ENCODE measurements at places on chromosomes 5 and 9.
A peak's percentile ranks its signal among the peaks of the same experiment; 100 is the strongest.

GRCh38 chr9:132994410-132995120 is 16.1 kb downstream of the GFI1B start:
- peaks cover 3% of the 10 kb centered on the region for H3K36me3 ChIP-seq
- H3K4me1 ChIP-seq = peaks cover 12% of the 10 kb centered on the region
- DNase-seq = no peak
- no peak overlapping the region for H3K27ac ChIP-seq

DNA sequence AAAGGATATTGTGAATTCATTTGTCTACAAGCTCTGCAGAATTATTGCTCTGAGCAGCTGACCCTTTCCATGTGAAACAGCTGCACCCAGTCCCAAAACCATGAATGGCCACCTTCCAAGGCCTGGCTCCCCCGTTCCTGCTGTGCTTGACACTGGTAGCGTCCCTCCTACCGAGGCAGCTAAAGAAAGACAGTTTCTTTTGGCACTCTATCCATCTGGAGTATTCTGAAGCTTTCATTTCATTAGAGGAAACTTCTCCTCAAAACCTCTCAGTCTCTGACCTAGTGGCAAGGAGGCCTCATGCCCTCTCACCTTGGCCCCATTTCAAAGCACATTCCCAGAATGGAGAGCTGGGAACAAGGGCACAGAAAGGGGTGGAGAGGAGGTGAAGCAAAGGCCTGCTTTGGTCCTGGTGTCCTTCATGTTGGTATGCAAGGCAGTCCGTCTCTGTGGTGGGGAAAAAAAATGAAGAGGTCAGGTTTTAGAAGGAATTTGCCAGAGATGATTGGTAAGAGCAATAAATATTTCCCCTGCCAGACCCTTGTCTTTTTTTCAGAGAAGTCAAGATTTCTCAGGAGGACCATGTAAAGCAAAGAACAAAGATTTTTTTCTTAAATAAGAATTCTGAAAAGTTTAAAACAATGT is 232.0 kb downstream of the RFK start:
- no peaks in the 10 kb centered on the region for H3K27me3 ChIP-seq
- H3K4me1 ChIP-seq = no peaks in the 10 kb centered on the region
- H3K4me3 ChIP-seq = no peak overlapping the region
- no peak overlapping the region for H3K27ac ChIP-seq
- DNase-seq = no peak
- peaks cover 5% of the 10 kb centered on the region for H3K36me3 ChIP-seq

DNA sequence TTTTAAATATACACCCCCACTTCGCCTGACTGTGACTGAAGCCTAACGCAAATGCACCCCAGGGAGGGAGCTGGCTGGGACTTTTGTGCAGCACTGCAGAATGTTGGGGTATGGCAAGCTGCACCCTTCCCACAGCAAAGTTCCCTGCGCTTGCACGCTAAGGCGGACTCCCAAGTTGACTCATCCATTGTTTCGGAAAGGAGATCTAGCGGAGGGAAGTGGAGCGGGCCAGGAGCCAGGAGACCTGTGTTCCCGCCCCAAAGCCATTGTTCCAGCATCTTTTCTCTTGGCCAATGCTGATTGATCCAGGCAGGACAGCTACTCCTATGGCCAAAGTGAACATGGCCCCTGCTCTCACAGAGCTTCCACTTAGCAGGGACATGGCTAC is 202.9 kb downstream of the AOPEP start:
- H3K36me3 ChIP-seq = no peaks in the 10 kb centered on the region
- H3K4me3 ChIP-seq = no peak overlapping the region
- H3K4me1 ChIP-seq = peaks cover 6% of the 10 kb centered on the region
- H3K27ac ChIP-seq = no peak overlapping the region
- H3K27me3 ChIP-seq = no peaks in the 10 kb centered on the region
- DNase-seq = no peak

DNA sequence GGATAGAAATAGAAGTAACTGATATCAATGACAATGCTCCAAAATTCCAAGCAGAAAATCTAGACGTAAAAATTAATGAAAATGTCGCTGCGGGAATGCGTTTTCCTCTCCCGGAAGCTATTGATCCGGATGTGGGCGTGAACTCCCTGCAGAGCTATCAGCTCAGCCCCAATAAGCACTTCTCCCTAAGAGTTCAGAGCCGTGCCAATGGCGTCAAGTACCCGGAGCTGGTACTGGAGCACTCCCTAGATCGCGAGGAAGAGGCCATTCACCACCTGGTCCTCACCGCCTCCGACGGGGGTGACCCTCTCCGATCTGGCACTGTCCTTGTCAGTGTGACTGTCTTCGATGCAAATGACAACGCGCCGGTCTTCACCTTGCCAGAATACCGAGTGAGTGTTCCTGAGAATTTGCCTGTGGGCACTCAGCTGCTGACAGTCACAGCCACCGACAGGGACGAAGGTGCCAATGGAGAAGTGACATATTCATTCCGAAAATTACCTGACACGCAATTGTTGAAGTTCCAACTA is 818 bp downstream of the PCDHGA10 start:
- H3K4me3 ChIP-seq = peak overlapping the region; percentile 79
- peaks cover 88% of the 10 kb centered on the region for H3K27me3 ChIP-seq
- H3K4me1 ChIP-seq = peaks cover 18% of the 10 kb centered on the region
- DNase-seq = no peak
- peaks cover 11% of the 10 kb centered on the region for H3K36me3 ChIP-seq

- no peaks in the 10 kb centered on the region for H3K27me3 ChIP-seq
- peak overlapping the region; percentile 88 for H3K4me3 ChIP-seq
- peaks cover 22% of the 10 kb centered on the region for H3K36me3 ChIP-seq
- peaks cover 48% of the 10 kb centered on the region for H3K4me1 ChIP-seq
These were observed 681 bp downstream of the MAN2A1 start for GRCh38 chr5:109690242-109690974.

DNA sequence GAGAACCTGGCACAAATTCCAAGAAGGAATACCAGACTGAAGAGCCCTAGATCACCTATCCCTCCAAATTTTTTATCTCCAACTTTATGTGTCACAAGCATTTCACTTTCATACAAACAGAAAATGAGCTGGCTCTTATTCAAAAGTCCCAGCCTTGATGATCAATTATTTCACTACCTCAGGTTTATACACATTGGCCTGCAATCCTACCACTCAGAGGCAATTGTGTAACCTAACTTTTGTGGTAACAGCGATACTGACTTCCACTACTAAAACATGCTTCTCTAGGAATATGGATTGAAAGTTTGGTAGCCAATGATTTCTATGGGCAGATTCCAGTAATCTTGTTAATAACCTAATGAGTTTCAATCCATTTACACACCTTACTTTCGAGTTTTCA is 10.5 kb downstream of the RNF38 start:
- H3K36me3 ChIP-seq = peaks cover 38% of the 10 kb centered on the region
- peaks cover 54% of the 10 kb centered on the region for H3K4me1 ChIP-seq
- peak overlapping the region; percentile 23 for H3K27ac ChIP-seq
- DNase-seq = no peak
- H3K27me3 ChIP-seq = no peaks in the 10 kb centered on the region

DNA sequence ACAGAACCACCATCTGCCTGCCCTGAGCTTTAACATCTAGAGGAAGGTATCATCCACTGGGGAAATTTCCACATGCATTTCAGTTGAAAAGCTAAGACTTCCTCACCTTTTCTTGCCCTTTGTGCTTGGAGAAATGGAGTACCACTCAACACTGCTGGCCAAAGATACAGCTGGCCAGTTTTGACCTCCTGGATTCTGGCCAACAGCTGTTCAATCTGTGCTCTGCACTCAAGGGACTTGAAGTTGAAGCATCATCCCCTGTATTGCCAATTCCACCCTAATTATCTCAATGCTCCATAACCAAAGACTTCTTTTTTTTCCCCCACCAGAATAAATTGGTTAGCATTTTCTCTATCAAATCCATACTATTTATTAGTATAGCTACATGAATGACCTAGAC is 70.4 kb upstream of the PRDM9 start:
- no peak overlapping the region for H3K27ac ChIP-seq
- no peak for DNase-seq
- no peaks in the 10 kb centered on the region for H3K4me1 ChIP-seq
- H3K36me3 ChIP-seq = no peaks in the 10 kb centered on the region
- no peak overlapping the region for H3K4me3 ChIP-seq

Data from central memory CD8-positive, alpha-beta T cell (primary cell).